DMS53 (cell line): ENCODE measurements at places on chromosomes 6 and 20.

- no peak for DNase-seq
These were observed 171.9 kb upstream of the PRND start for GRCh38 chr20:4549711-4550259.

DNA sequence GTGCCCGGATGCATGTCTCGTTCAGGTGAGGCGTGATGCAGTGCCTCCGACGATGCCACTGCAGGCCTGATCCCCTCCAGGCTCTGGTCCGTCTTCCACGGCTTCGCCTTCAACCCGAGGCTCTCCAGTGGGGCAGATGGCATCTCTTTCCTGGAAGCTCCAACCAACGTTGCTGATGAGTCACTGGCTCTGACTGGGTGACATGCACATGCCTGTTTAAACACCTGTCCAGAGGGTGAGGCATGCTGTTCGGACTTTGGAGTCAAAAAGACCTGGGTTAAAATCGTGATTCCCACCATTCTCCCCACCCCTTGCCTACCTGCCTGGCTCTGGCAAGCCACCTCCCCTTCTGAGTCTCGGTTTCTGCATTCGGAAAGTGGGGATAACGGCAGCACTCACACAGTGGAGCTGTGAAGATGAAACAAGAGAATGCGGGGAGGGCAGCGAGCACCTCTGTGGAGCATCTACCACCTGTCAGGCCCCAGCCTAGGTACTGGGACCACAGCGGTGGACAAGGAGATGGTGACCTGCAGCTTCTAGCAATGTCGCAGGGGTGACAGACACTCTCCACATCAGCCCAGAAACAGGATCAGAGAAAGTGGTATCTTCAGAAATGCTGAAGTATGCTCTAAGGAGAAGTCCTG, 8.5 kb upstream of the EDN3 start:
- peak; percentile 41 for DNase-seq

DNA sequence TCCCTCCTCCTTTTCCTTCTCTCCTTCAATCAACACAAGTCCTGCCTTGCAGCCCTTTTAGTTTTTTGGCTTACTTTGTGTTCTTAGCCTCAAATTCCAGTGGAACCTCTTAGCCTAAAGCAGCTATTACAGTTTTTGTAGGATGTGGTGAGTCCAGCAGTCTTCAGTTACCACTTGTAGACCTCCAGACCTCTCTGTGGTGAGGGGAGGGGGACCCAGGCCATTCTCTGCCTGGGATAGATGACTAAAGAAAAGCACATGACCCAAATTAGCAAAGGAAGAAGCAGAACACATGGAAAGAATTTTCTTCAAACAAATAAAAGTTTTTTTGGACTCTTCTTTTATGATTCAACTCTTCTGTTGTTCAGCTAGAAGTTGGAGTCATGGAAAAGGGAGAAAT, 246.5 kb downstream of the HAO1 start:
- no peak for DNase-seq

GRCh38 chr20:5433352-5433751, 116.6 kb upstream of the PROKR2 start:
- DNase-seq, result no peak

DNA sequence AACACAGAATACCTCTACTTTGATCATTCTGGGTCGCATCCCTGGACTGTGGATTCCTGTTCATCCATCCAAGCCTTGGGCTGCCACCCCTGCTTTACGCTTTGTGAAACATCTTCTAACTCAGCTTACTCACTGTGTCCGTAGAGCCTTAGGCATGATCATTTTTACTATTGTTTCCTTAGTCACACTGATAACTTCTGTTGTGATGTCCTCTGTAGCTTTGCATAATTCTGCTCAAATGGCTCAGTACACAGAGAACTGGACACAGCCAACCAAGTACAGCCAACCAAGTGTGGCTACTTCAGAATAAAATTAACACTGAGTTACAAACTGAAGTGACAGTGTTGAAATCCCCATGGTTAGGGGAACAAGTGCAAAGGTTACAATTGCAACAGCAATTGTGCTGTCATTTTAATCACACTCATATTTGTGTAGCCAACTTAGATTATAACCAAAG, 8.6 kb upstream of the FKBP1A start:
- DNase-seq, result no peak

GRCh38 chr6:364609-365540, 26.7 kb upstream of the IRF4 start:
- DNase-seq, result no peak
